Placental epithelial cell (primary cell): ENCODE measurements at places on chromosomes 6 and 20. TPM values are rescaled to one million over a fixed set of nuclear protein-coding genes. Genes with fewer than 3 reads are reported as not detected.

The LAMA5 gene
- 27.9 and 36.9 TPM in 2 replicates for total RNA-seq

The OLIG3 gene
- not detected in 2 replicates for total RNA-seq

The MRPL2 gene
- 22.8 and 28.1 TPM in 2 replicates for total RNA-seq

The ADGRF4 gene
- total RNA-seq, result 5.1 and 24.8 TPM in 2 replicates

The LY6G6F gene
- total RNA-seq, result not detected in 2 replicates

The LYRM2 gene
- total RNA-seq, result 14.0 and 18.1 TPM in 2 replicates

The KCNK5 gene
- 0.22 TPM in 1 of 2 replicates, not detected in the other for total RNA-seq

The ASIP gene
- not detected in 2 replicates for total RNA-seq

The UNC5CL gene
- total RNA-seq, result 0.22 and 0.39 TPM in 2 replicates

The UST gene
- 0.87 and 2.4 TPM in 2 replicates for total RNA-seq

The PFDN4 gene
- total RNA-seq, result 86.5 and 99.7 TPM in 2 replicates
